ENCODE measurements at places on chromosomes 5 and 9. TPM values are rescaled to one million over a fixed set of nuclear protein-coding genes. Genes with fewer than 3 reads are reported as not detected.

Gene TMEM252
- total RNA-seq, result not detected

Gene TLX3
- not detected for total RNA-seq

Gene FREM1
- total RNA-seq, result under 0.01 TPM

Gene BHMT2
- 20.3 TPM for total RNA-seq

Gene TNFSF15
- total RNA-seq, result 0.26 TPM

Gene KIF27
- 4.8 TPM for total RNA-seq

Gene ECM2
- 6.8 TPM for total RNA-seq

Gene POC5
- total RNA-seq, result 13.9 TPM
